NAMALWA (cell line): ENCODE measurements at places on chromosomes 5 and 9.

GRCh38 chr9:8677741-8678140 is 878.2 kb upstream of the DMAC1 start:
- no peak for DNase-seq

DNA sequence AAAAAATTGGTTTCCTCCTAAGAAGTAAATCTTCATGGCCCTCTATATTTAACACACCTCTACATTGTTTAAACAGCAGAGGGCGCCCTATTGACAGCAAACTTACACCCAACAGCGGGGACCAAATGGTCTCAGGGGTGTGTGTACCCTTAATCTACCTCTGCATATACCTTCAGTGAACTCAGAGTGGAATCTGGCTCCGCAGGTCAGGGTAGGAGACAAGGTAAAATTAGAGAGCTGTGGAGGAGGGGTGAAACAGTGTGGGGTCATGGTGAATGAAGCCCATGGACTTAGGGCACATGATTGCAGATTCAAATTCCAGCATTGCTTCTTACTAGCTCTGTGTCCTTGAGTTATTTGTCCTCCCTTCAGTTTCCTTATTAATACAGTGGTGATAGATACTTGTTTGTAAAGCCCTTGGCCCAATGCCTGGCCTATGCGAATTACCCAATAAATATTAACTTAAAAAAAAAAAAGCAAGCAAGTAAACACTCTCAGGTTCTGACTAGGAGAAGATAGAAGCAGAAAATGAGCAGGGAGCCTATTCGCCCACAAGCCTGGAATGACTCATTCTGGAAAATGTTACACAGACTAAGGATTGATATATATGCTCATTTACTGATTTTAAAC is 122.9 kb downstream of the CAVIN4 start:
- peak; percentile 63 for DNase-seq

GRCh38 chr9:121576281-121577075 is 75.0 kb upstream of the DAB2IP start:
- peak; percentile 16 for DNase-seq

GRCh38 chr9:85392260-85392659 is 349.5 kb downstream of the AGTPBP1 start:
- DNase-seq, result no peak

DNA sequence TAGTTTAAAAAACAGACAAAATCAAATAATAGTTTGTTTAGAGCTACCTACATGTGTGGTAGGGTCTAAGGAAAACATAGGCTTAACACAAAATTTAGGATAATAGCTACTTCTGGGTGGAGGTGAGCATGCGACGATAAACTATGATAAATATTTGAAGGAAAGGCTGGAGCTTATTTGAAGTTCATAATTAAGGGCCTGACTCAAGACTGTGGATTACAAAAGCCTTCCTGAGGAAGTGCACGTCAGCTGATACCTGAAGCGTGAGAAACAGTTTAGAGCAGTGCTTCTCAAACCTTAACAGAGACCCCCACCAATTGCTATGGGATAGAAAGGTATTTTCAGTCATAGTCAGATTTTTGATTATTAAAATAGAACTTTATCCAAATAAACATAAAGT is 20.4 kb upstream of the UBLCP1 start:
- no peak for DNase-seq

DNA sequence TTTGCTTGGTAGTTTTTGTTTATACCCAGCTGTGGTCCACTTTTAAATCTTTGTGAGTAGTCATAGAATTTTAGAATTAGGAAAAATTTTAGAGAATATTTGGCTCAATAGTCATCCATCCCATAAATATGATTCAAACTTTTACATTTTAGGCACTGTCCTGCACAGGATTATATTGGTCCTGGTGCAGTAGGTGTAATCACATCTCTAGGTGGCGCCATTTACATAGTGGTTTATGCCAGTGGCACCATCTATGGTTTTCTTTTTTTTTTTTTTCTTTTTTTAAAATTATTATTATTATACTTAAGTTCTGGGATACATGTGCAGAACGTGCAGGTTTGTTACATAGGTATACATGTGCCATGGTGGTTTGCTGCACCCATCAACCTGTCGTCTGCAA is 260.7 kb upstream of the KCNN2 start:
- peak; percentile 50 for DNase-seq
